CD4-positive, alpha-beta memory T cell (primary cell): ENCODE measurements at places on chromosomes 5 and 9.

- DNase-seq = peak; percentile 14
These were observed 4.9 kb downstream of the AK6 start for GRCh38 chr5:69364414-69364813.

- no peak for DNase-seq
These were observed 119.3 kb downstream of the GDNF start for GRCh38 chr5:37720550-37720952.

GRCh38 chr9:132016456-132016855, 63.2 kb downstream of the MED27 start:
- DNase-seq = no peak

GRCh38 chr5:154058055-154059038, 19.6 kb downstream of the MFAP3 start:
- no peak for DNase-seq

- no peak for DNase-seq
These were observed 764.7 kb upstream of the ARRDC3 start for GRCh38 chr5:92147798-92148197.
